Keratinocyte (primary cell): ENCODE measurements at places on chromosomes 1 and 21. TPM values are rescaled to one million over a fixed set of nuclear protein-coding genes. Genes with fewer than 3 reads are reported as not detected.

Gene C1orf94
- polyA plus RNA-seq, result 0.05 TPM in 1 of 3 replicates, not detected in the others

GRCh38 chr1:175262621-175263020 lies 70.0 kb upstream of the KIAA0040 start:
- H3K4me3 ChIP-seq, result no peak overlapping the region
- H3K27ac ChIP-seq, result no peak overlapping the region
- DNase-seq, result no peak
- peaks cover 10% of the 10 kb centered on the region for H3K4me1 ChIP-seq
- no peaks in the 10 kb centered on the region for H3K27me3 ChIP-seq
- no peaks in the 10 kb centered on the region for H3K36me3 ChIP-seq

DNA sequence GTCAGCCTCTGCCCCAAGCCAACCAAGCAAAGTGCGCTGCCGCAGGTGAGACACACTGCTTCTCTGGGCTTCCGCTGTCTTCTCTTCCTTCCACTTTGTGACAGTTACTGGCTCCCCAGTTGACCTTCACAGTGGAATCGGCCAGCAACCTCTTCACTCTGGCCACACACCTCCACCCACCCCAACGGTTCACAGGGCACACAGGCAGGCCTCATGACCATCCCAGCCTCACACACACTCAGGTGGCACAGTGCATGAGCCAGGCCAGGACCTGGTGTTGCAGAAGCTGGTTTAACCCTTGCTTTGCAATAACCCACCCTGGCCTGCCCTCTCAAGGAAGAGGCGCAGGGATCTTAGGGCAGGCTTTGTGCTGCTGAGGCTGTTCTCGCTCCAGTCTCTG lies 69.2 kb downstream of the SSBP3 start:
- H3K27me3 ChIP-seq, result no peaks in the 10 kb centered on the region
- DNase-seq, result no peak
- peaks cover 26% of the 10 kb centered on the region for H3K4me1 ChIP-seq

DNA sequence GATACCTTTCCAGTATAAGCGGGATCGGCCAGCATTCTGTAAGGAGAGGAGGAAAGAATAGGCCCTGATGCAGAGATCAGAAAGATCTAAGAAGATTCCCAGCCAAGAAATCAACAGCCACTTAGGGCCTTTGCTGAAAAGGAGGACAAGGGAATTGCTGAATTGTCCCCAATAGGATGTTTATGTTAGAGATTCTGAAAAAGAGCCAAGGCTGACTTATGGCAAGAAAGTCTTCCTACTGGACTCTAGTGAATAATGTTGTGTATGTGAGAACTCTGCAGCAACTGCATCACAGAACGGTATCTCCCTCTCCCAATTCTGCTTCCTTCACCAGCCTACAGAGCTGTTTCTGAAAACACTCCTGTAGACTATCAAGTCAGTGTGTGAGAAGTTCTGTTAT lies 298.0 kb upstream of the CXADR start:
- H3K27ac ChIP-seq, result no peak overlapping the region
- H3K4me3 ChIP-seq, result no peak overlapping the region
- DNase-seq, result no peak
- H3K4me1 ChIP-seq, result no peaks in the 10 kb centered on the region

DNA sequence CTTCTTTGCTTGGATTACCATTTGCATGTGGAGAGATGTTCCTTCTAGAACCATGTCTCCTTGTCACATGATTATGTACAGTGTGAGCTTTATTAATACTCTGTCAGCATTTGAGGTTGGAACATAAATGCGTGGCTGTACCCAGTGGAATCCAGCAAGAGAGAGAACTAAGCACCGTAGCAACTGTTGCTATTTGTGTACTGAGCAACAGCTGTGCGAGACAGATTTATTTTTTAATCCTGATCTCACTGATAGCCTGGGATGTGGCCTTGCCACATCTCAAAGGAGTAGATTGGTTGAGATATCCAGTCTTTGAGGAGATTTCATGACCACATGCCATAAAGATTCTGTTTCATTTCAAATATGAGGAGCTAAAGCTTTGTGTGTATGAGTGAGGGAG lies 43.4 kb downstream of the KIF1B start:
- H3K27me3 ChIP-seq, result no peaks in the 10 kb centered on the region
- H3K4me3 ChIP-seq, result no peak overlapping the region
- no peak for DNase-seq
- no peaks in the 10 kb centered on the region for H3K36me3 ChIP-seq
- peak overlapping the region; percentile 36 for H3K27ac ChIP-seq

DNA sequence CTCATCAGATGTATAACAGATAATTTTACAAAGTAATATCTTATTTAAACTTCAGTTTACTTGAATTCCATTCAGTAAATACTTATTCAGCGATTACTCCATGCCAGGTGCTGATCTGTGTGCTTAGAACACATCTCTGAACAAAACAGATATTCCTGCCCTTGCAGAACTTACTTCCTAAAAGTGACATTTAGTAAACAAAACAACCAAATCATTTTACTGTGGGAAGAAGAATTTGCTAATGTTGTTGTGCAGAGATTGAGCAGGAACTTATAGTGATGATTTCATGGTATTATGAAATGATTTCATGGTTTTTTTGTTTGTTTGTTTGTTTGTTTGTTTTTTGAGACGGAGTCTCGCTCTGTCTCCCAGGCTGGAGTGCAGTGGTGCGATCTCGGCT lies 39.3 kb upstream of the WLS start:
- DNase-seq, result no peak
- H3K4me3 ChIP-seq, result no peak overlapping the region
- no peaks in the 10 kb centered on the region for H3K36me3 ChIP-seq
- no peak overlapping the region for H3K27ac ChIP-seq

DNA sequence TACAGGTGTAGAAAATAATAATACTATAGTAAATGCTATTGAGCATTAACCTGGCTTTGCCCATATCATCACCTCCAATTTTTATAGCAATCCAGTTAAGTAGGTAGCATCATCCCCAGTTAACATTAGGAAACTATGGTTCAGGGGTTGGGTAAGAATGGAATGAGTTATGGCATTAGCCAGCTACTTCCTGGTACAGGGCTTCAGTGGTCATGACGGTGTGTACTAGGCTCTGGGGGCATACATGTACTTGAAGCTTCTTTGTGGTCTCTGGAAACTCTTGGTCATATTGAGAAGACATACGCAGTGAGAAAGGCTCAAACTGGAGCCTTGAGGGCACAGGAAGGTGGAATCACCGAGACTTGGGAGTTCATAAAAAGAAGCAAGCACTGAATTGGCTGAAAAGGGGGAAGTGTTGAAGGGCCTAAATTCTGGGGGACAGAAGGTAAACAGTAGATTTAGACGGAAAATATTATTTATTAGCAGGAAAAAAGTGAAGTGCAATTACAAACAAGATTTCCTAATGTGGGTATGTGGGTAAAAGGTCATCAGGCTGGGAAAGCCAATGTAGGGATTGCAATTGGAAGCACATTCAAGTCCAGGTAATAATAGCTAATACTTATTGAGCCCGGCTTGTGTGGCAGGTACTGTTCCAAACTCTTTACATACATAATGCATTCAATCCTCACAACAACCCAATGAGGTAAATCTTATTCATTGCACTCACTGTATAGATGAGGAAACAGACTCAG lies 114.2 kb upstream of the ATP1A1 start:
- no peaks in the 10 kb centered on the region for H3K36me3 ChIP-seq
- H3K4me3 ChIP-seq, result no peak overlapping the region
- no peak for DNase-seq
- H3K27me3 ChIP-seq, result no peaks in the 10 kb centered on the region
- no peak overlapping the region for H3K27ac ChIP-seq
- H3K4me1 ChIP-seq, result peaks cover 8% of the 10 kb centered on the region

Gene OLIG2
- polyA plus RNA-seq, result not detected in 3 replicates

DNA sequence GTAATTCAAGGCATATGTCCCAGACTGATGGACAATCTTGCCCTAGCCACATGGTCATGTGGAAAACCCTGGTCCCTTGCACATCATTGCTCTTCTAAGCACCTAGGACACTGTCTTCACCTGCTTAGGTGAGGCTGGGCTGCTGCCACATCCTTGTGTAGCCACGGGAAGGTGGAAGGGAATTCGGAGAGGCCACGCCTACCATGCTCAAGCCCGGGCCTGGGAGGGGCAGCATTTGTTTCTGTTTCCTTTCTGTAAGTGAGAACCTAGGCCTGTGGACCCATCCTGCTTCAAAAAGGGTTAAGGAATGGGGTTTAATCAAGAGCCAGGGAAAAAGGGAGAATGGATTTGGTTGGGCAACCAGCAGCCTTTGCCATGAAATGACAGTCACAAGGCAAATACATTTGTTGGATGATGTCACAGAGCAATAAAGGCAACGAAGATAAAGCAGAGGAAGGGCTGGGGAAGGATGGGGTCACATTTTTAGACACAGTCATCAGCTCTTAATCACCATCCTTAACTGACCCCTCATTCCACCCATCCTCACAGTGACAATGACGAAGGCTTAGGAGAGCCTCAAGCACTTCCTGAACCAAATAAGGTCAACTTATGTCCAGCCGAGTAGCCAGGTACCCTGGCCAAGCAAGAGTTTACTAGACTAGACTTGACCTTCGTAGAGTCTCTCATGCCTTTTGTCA lies 10.1 kb upstream of the LRRC38 start:
- no peaks in the 10 kb centered on the region for H3K36me3 ChIP-seq
- H3K27me3 ChIP-seq, result no peaks in the 10 kb centered on the region
- no peak for DNase-seq
- H3K4me3 ChIP-seq, result no peak overlapping the region

- no peak overlapping the region for H3K27ac ChIP-seq
- no peak overlapping the region for H3K4me3 ChIP-seq
- H3K4me1 ChIP-seq, result peaks cover 15% of the 10 kb centered on the region
- no peak for DNase-seq
- H3K36me3 ChIP-seq, result peaks cover 21% of the 10 kb centered on the region
These were observed 8.2 kb downstream of the HCRTR1 start for GRCh38 chr1:31625561-31626222.

GRCh38 chr1:27858949-27859576 lies 13.3 kb upstream of the THEMIS2 start:
- H3K27ac ChIP-seq, result no peak overlapping the region
- no peaks in the 10 kb centered on the region for H3K36me3 ChIP-seq
- H3K4me3 ChIP-seq, result no peak overlapping the region
- no peaks in the 10 kb centered on the region for H3K27me3 ChIP-seq
- H3K4me1 ChIP-seq, result peaks cover 17% of the 10 kb centered on the region

- H3K27me3 ChIP-seq, result no peaks in the 10 kb centered on the region
- peaks cover 10% of the 10 kb centered on the region for H3K4me1 ChIP-seq
- DNase-seq, result no peak
- H3K27ac ChIP-seq, result no peak overlapping the region
- no peaks in the 10 kb centered on the region for H3K36me3 ChIP-seq
These were observed 6.9 kb downstream of the E2F2 start for GRCh38 chr1:23524163-23524562.

Gene ACAP3
- polyA plus RNA-seq, result 13.4 to 45.8 TPM (median 17.4 TPM) in 3 replicates

- DNase-seq, result no peak
- no peaks in the 10 kb centered on the region for H3K27me3 ChIP-seq
- peaks cover 3% of the 10 kb centered on the region for H3K4me1 ChIP-seq
These were observed 9.2 kb downstream of the WDR26 start for GRCh38 chr1:224425279-224425884.

Gene NECTIN4
- polyA plus RNA-seq, result 6.0 to 19.0 TPM (median 8.6 TPM) in 3 replicates

DNA sequence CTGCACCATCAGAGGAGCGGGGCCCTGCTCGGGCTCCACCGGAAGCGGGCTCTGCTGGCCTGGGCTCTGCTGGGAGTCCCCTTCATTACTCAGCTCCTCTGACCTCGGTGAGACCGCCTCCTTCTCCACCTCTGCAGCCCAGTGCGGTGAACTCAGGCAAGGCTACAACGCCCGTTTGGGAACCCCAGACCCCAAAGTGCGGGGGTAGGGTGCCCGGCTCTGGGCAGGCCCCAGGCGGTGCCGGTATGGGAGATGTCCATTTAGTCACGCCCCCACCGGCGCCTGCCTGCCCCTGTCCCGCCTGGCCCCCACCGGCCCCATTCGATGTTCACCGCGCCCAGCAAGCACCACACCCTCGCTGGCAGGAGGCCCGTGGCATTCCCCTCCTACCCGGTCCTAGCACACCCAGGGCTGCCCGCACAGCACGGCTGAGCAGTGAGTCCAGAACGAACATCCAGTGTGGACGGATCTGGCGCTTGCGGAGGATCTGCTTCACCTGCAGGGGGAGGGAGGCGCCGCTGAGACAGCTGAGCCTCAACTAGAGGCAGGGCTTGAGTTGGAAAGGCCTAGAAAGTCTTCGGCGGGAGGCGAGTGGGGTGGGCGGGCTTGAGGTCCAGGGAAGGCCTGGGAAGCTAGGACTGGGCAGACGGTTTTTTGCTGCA lies 10.0 kb downstream of the MAP3K6 start:
- H3K27ac ChIP-seq, result no peak overlapping the region
- DNase-seq, result no peak
